Putamen (tissue), 1 donor: ENCODE measurements at places on chromosomes 3 and 15.
A peak's percentile ranks its signal among the peaks of the same experiment; 100 is the strongest.

- DNase-seq: peak; percentile 30
Observed at GRCh38 chr15:33152502-33153109, 41.9 kb downstream of the FMN1 start.

- no peak for DNase-seq
Observed at GRCh38 chr3:179425075-179425474, 26.2 kb downstream of the GNB4 start.

DNA sequence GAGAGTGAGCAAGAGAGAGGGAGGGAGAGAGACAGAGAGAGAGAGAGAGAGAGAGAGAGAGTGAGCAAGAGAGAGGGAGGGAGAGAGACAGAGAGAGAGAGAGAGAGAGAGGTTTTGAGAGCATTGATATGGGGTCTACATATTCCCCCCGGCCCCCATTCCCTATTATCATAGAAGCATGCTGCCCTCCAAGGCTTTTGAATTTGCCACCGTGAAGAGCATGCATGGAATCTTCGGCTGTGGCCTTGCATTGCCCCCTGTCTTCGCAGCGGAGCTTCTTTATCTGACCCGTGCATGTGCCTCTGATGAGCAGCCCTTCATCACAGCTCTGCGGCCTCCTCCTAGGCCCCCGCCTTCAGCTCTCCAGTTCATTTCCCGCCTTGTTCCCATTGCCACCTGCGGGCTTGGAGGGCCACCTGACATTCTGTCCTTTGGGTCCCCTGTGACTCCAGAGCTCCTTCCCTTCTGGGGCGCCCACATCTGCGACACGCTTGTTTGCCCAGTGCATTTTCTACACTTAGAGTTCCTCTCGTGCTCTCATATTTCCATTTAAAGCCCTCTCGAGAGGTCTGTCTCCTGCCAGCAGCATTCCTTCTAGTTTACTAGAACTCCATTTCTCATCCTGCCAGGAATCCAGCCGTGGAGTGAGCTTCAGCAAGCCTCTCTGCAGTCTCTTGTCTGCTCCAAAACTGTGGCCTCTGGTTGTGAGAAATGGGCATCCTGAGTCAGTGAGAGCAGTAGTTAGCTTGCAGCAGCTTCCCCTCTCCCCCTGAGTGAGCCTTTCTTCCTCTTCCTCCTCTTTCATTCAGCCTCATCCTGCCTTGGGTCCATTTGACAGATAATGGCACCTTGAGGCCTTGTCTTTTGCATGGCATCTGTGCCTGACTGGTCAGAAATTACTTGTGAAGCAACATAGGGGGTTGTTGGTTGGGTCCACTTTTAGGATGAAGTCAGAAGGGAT lies 25.3 kb downstream of the LPP start:
- no peak for DNase-seq

- DNase-seq: no peak
Observed at GRCh38 chr15:47857776-47858167, 140.5 kb downstream of the SEMA6D start.

- DNase-seq: peak; percentile 65
Observed at GRCh38 chr3:133663569-133664313, 2.0 kb upstream of the TOPBP1 start.

DNA sequence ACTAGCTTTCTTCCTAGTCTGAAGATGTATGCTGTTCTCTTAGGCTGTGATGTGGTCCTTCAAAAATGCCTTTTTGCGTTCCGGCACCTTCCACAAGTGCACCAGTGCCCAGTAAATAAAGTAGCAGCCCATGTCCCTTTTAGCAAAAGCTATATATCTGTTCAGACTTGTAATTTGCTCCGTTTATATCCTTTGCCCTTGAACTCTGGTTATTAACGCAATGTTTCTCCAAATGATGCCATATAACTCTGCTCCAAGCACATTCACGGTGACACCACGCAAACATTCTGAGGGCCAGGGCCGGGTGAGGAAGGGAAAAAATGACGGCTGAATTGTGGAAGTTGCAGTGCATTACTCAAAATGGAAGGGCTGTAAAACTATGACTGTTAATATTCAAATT lies 1001.1 kb upstream of the NR2F2 start:
- DNase-seq: no peak

DNA sequence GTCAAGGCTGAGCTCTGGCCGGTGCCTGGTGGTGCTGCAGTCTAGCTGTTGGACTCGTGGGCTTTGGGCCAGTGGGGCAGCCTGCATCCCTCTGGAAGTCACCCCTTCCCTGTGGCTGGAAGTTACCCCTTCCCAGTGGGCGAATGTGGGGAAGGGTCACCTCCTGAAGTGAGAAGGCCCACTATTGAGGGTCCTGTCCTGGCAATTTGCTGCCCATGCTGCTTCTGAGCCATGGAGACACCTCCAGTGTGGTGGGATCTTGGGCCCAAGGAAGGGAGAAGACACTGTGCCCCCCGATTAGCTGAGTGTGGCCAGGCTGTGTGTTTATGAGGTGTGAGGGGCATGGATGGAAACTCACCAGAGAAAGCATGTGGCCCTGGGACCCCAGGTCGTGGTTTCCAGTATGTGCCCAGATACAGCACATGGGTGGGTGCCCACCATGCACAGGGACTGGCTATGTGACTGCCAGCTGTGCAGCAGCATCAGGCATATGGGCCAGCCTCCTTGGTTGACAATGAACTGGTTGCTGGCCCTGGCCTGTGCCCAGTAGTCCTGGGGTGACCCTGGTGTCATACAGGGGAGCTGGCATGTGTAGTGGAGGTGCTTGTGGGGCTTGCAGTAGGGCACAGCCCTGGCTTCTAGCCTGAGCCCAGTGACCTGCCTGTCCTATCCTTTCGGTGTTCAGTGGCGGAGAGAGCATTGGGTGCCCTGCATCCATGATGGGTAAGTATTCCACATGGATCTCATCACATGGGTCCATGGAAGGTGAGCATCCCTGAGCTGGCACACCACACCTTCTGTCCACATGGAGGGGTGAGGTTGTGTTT lies 221.2 kb downstream of the SNRPN start:
- DNase-seq: no peak

- no peak for DNase-seq
Observed at GRCh38 chr3:139100821-139101220, 56.1 kb upstream of the PRR23C start.

DNA sequence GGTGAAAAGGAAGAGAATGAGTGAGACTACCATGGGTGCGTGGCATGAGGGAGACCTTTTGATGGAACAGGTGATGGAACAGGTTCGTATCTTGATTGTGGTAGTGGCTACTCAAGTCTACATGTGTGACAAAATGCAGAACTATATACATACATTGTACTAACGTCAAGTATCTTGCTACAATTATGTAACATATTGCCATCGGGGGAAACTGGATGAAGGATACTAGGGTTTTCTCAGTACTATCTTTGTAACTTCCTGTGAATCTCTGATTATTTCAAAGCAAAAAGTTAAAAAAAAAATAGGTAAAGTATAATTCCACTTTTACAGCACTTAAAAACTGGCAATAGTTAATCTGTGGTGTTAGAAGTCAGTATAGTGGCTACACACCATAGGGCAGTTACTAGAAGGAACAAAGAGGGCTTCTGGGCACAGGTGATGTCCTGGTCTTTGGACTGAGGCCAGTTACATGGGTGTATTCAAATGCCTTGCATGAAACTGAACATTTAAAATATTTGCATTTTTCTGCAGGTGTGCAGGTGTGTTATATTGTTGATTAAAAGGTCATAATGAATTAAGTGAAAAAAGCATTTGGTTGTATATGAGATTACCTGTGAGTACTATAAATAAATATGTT lies 61.4 kb downstream of the LRRK1 start:
- DNase-seq: no peak
